ENCODE measurements at places on chromosomes 2 and 18. TPM values are rescaled to one million over a fixed set of nuclear protein-coding genes. Genes with fewer than 3 reads are reported as not detected.
A peak's percentile ranks its signal among the peaks of the same experiment; 100 is the strongest.

GRCh38 chr2:105104208-105104731 lies 66.4 kb downstream of the MRPS9 start:
- no peak for DNase-seq

DNA sequence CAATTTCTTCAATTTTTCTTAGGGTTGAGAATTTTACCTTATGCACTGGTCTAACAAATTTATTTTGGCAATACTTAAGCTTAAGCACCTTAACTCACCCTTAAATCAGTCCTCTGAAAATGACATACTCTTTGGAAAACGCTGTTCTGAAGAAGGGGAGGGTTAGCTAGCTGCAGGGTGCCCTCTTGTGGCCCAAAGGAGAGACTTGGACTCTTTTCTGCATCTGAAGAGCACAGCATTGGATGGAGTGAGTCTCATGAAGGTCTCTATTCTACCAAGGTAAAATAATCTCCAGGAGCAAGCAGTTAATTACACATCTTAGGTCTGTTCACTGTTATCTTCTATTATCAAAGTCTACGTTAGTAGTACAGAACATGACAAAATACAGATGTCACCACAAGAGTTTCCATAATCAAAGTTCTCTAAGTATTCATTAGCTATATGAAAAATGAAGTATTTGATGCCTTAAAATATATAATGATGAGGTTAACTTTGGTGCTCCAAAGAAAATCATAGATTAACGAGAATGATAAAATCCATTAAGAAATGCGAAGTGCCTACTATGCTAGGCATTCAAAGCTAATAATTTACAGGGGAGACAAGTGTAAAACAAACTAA lies 24.4 kb downstream of the PUM2 start:
- DNase-seq: peak; percentile 80

GRCh38 chr2:149470046-149470445 lies 117.5 kb downstream of the MMADHC start:
- DNase-seq: no peak

The SH2D6 gene
- 8.6 TPM for total RNA-seq

The ANKRD53 gene
- 1.8 TPM for total RNA-seq

GRCh38 chr2:196247114-196247975 lies 76.0 kb upstream of the STK17B start:
- no peak for DNase-seq

DNA sequence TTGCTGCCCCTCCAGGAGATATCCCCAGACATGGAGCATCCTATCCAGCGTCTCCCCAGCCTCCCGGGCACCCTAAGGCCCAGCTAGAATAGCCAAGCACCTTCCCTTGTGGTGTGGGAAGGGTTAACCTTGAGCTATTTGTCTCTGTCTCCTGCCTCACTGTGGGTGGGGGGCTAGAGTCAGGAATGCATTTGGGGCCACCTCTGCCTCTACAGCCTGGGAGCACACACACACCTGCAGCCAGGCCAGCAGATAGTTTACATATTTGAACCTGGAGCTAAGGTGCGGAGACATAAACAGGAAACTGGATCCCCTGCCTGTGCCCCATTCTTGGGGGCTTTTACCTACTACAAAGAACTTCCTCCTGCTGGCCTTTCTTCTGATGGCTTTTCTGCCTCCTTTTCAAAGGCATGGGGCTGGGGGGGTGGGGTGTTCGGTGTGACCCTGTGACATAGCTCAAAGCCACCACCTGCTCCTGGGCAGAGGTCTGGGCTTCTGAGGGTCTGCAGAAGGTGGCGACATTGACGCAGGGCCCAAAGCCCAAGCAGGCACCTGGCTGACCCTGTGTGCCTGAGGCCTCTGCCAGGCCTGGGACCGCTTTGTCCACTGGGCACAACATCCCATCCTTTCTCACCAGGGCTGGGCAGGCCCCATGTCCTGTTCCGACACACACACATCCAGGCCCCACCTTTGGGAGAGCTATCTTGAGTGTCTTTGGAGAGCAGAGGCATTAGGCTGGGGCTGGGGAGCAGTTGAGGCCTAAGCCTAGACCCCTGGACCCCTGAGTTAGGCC lies 34.2 kb downstream of the EMX1 start:
- DNase-seq: peak; percentile 28

- no peak for DNase-seq
These were observed 189.6 kb downstream of the LRP1B start for GRCh38 chr2:141941210-141941714.

The CNOT9 gene
- total RNA-seq: 41.8 TPM

DNA sequence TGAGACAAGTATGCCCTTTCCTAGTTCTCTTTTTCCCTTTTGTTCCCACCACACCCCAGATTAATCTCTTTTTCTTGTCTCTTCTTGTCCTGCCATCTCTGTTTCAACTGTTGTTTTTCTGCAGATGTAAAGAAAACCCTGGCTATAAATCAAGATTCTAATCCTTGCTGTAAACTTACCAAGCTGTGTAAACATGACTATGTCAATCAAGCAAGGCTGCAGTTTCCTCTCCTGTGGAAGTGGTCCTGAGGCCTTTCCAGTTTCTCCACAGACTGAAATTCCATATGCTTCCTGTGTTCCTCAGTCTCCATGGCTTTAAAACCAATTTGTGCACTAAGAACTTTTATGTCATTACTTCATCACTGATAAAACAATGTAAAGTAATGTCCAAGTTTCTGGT lies 288.8 kb upstream of the PIK3C3 start:
- DNase-seq: no peak

The MARCO gene
- total RNA-seq: 10.4 TPM

The SULT1C4 gene
- total RNA-seq: 4.1 TPM

The TRIM43 gene
- not detected for total RNA-seq

DNA sequence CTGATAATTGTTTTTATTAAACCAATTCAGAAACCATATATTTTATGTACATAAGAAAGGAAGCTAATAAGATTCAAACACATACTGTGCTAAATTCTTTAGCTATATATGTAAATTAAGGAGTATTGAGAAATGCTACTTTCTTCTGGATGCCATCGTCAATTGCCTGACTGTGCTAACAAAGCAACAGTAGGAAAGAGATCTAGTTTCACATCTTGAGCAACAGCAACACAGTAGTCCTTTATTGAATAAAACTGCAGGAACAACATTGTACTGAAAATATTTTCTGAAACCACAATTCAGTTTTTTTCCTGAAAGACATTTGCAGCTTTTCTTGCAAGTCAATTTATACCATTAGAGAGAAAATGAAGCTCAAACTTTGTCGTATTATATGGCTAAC lies 1404.9 kb upstream of the SLC39A10 start:
- no peak for DNase-seq

The B4GALT6 gene
- total RNA-seq: 8.0 TPM

DNA sequence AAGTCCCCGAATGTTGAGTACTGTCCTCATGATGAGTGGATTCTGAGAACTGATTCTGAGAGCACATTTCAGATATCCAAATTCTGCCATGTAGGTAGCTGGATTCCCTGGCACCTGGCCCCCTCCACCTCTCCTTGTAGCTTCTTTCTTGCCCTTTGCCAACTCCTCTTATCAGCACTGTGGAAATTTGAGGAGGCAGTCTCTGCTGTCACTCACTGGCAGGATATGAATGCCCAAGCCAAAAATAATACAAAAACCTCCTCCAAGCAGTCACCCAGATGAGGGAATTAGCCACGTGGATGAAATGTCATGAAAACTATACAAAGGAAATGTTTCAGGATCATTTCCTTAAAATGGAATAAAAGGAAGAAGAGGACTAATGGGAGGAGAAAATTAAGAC lies 276.8 kb downstream of the SETBP1 start:
- no peak for DNase-seq

GRCh38 chr18:69261406-69261805 lies 139.3 kb upstream of the DOK6 start:
- DNase-seq: no peak

The TSGA10 gene
- 6.6 TPM for total RNA-seq

- DNase-seq: peak; percentile 32
These were observed 7.0 kb downstream of the CTIF start for GRCh38 chr18:48545757-48546321.

The SLC23A3 gene
- 5.8 TPM for total RNA-seq

The PDE11A gene
- 1.0 TPM for total RNA-seq

- no peak for DNase-seq
These were observed 145.4 kb downstream of the SH3BP4 start for GRCh38 chr2:235097196-235097595.

The ALPP gene
- not detected for total RNA-seq

The PMS1 gene
- total RNA-seq: 13.5 TPM

- no peak for DNase-seq
These were observed 170.4 kb downstream of the NCK2 start for GRCh38 chr2:105915005-105915558.

The HPCAL1 gene
- 42.0 TPM for total RNA-seq

Measured in mucosa of descending colon (tissue), 3 donors.